ENCODE measurements at places on chromosomes 7 and 10.
A peak's percentile ranks its signal among the peaks of the same experiment; 100 is the strongest.

DNA sequence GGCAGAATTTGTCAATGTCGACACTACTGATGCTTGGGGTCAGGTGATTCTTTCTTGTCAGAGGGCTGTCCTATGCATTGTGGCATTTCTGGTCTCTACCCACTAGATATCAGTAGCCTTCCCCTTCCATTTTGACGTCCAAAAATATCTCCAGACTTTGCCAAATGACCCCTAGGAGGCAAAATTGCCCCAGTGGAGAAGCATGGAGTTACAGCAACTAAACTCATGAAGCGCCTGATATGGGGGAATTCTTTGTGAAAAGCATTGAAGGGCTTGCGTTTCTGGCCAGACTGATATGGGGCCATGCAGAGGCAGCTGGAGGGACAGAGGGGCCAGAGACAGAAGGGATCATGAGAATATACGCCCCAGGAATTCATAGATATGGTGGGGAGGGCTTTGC, 43.6 kb downstream of the ADRB1 start:
- DNase-seq = no peak

DNA sequence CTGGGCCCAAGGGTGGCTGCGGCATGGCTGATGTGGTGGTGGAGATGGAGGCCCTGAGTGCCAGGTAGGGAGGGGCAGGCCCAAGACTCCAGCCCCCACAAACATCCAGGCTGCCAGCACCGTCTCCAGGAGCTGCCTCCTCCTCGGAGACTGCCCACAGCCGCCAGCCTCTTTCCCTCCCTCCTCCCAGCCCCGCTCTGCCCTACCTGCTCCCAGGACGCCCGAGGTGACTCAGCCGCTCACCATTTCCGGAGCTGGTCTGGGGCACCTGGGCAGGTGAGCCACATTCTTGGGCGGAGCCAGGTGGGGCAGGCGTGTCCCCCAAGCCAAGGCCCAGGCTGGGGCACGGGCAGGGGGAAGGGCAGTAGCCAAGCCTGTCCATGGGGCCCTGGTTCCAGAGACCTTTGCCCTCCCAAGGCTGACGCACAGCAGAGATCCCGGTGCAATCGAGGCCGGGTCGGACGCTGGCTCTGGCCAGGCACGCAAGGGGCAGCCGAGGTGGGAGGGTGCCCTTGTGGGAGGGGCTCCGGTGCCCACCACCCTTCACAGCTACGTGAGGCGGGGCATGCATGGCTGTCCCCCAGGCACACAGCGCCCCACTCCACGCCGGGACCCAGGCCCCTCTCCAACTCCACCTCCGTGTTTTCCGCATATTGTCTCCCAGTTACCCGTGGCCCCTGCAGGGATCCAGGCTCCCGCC, 8.8 kb downstream of the ADAP1 start:
- no peak for DNase-seq

GRCh38 chr10:22544325-22545068, 169.9 kb downstream of the PIP4K2A start:
- DNase-seq = no peak

GRCh38 chr7:139714163-139714901, 63.5 kb downstream of the HIPK2 start:
- DNase-seq = no peak

DNA sequence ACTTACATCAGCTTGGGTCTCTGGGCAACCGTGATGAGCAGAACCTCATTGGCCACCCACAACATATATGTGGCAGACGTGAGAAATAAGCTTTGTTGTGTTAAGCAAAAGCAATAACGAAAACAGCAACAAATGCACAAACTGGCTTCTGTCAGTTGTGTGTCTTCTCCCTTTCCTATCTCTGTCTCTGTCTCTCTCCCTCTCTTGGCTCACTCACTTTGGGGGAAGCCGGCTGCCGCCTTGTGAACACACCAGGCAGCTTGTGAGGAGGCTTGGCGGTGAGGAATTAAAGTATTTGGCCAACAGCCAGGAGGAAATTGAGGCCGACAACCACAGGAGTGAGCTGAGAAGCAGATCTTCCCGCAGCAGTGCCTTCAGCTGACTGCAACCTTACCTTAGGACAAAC, 21.9 kb upstream of the CDCA7L start:
- DNase-seq = no peak

DNA sequence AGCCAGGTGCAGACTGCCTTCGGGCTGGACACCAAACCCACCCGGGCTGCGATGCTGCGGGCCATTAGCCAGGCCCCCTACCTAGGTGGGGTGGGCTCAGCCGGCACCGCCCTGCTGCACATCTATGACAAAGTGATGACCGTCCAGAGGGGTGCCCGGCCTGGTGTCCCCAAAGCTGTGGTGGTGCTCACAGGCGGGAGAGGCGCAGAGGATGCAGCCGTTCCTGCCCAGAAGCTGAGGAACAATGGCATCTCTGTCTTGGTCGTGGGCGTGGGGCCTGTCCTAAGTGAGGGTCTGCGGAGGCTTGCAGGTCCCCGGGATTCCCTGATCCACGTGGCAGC, 50.0 kb downstream of the VWA2 start:
- DNase-seq = no peak

DNA sequence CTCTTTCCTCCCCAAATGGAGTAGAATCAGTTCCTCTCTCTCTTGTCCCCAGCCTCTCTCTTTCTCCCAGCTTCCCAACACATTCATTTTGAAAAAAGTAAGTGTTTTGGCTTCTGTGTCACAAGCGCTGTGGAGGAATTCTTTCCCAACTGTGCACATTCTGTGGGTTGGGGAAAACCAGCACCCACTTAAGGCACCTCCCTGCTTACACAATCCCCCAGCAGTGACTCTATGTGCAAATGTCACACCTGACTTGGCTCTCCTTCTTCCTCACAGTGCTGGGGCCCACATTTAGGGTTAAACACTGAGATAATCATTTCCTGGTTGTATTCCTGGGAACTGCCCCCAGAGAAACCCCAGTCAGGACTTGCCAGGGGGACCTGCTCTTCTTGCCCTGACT, 358.1 kb upstream of the ZNF32 start:
- no peak for DNase-seq

DNA sequence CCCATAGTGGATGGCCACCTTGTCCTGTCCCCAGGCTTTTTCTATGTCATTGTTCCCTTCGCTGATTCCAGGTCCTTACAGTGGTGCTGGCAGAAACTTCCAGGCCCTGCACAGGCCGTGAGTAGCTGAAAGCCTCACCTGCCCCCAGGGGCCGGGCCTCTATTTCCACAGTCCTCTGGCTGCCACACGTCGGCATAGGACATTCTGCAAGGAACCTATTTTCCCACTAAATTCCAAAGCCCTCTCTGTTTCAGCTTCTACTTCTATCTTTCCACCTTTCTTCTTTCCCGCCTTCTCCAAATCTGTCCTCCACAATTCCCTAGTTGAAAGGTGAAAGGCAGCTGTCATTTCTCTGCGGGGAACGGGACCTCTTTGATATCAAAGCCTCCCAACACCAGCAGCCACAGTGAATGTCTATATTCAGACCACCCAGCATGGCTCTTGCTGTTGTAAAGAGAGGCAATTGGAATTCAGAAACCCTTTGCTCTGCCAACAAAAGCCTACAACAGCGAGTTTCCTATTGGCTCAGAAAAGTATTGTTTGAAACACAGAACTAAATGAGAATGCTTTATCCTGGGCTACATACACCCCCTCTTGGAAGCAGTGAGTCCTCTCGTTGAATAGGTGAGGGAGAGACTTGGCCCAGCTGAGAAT, 607.7 kb downstream of the GALNT17 start:
- no peak for DNase-seq

DNA sequence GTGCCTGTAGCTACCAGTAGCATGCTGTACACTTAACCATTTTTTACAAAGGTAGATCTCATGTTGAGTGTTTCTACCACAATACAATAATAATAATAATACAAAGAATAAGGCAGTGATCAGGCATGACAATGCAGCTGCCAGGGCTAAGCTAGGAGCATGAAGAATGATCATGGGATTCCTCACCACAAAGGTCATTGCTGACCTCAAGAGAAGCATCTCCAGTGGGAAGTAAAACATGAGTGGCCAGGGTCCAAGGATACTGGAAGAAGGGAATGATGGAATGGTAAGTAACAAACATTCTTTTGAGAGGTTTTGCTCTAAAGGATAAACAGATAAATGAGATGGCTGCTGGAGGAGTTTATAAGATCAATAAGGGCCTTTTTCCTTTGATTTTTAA, 591.1 kb downstream of the TNS3 start:
- DNase-seq = no peak

DNA sequence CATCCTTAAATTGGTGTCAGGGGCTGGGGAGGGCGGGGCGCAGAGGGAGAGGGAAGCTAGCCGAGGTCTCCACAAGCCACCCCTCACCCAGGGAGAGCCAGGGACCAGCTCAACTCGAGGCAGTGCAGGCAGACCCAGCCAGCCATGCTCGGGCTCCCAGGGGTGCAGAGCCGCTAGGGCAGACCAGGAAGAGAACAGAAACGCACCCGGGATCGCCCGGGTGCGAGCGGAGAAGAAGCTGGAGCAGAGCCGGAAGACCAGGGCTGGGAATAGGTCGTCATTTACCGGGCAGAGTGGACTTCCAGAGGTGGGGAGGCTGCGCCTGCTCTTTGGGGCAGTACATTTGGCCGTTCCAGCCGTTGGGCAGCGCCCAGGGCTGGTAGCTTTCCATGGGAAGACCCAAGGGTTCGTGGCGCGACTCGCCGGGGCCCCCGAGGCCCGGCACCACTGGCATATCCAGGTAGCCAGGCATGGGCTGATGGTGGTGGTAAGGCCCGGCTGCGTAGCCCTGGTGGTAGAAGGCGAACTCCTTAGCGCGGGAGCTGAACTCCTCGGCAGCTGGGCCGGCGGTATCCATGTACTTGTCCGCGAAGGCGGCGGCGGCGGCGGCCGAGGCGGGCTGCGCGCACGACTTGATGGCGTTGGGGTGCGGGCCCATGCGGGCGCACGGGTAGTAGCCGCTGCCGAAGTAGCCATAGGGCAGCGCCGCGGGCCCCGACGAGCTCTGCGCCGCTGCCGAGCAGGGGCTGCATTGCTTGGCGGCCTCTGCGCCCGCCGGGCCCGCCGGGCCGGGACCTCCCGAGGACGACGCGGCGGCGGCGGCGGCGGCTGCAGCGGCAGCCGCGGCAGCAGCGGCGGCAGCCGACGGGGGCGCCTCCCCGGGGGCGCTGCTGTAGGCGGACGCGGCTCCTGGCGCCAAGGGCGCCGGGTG, 755 bp downstream of the HOXA13 start:
- peak; percentile 60 for DNase-seq

DNA sequence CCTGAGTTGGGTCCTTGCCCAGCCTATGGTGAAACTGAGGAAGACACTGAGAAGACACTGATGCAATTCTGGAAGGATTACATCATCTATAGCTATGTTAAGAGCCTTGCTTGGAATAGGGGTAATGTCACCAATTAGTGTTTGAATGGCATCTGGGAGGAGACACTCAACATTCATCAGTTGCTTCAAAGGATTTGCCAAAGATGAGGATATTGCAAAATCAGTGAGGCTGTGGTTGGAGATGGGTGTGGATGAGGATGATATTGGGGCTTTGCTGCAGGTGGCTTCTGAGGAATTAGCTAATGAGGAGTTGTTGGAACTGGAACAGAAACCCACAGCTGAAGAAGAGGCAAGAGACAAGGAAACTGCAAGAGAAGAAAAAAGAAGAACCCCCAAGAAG, 146.7 kb upstream of the SP4 start:
- no peak for DNase-seq

- DNase-seq = no peak
Measured at GRCh38 chr7:70104243-70104642, 506.0 kb downstream of the AUTS2 start.

DNA sequence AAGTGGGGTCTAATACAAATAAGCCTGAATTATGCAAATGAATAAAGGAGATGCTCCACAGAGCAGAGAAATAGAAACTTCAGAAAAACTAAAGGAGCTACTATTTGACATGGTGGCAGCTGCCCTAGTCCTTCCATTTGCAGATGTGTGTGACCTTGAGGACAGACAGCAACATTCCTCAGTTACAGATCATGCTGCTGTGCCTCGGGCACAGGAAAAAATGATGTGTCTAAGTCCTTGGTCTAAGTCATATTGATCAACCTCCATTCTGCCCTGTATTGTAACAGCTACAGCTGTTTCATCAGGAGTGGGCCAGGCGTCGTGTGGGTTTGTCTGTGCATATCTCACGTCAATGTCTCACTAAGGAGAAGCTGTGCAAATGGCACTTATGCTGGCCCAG, 710.4 kb downstream of the TNS3 start:
- no peak for DNase-seq

- DNase-seq = no peak
Measured at GRCh38 chr10:125734823-125735222, 15.3 kb downstream of the EDRF1 start.

GRCh38 chr7:19958309-19958896, 185.0 kb upstream of the TMEM196 start:
- no peak for DNase-seq

GRCh38 chr10:22629852-22630233, 84.5 kb downstream of the PIP4K2A start:
- DNase-seq = no peak

DNA sequence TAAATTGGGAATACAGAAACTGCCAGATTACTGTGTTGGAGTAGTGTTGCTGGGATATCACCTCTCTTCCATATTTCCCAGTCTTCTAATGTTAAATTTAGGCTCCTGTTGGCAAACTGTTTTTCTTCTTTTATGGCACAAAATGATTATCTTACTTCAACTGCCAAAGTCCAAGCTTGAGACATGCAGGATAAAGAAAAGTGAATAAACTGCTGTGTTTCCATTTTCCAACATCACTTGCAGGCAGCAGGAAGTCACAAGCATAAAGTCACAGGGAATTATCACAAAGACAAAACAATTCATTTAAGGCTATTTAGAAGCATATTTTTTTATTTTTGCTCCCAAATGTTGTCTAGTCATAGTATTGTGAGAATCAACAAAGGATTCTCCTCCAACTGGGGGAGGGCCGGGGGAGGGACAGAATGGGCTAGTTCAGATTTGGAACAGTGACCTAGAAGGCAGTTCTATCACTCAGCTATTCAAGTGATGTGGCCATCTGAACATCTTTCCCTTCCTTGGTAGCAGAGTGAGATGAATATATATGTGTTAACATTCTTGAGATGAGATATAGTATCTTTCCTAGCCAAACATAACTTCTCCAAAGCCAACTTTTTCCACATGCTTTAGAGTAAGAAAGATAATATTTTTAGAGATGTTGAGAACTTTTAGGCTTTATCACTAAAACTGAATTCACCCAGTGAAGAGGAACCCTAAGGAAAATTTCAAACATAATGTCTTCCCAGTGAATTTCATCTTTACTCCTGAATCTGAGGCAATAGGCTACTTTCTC, 364.7 kb downstream of the CTNNA3 start:
- no peak for DNase-seq

DNA sequence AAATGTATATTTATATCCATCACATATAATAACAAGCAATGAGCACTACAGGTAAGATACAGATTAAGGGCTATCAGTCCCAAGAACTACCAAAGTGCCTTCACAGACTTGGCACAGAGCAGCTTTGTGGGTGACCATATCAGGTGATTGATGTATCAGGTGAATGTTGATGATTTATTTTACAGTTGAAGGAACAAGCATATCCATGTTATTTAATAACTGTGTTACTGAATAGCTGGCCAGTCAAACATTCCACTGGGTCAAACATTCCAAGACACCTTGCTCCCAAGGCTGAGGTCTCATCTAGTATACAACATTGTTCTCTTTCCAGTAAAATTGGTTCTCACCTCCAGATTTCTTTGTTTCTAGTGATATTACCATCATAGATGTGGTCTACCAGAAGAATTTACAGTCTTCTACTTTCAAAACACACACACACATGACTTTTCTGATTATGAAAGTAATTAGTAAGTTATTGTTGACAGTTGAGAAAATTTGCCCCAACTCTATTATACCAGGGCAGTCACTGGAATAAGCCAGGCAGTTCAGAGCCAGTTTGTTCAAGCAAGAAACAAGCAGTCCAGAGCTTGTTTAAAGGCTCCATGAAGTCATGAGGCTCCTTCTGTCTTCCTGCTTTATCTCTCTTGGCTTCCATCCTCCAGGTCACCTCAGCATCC, 68.2 kb downstream of the ELAPOR2 start:
- no peak for DNase-seq

Data from nephron progenitor cell (in vitro differentiated cells).